ENCODE measurements at places on chromosomes 5 and 9. TPM values are rescaled to one million over a fixed set of nuclear protein-coding genes. Genes with fewer than 3 reads are reported as not detected.

ADAMTSL1 gene
- 1.5 TPM for total RNA-seq

FXN gene
- total RNA-seq: 7.8 TPM

IFNB1 gene
- total RNA-seq: not detected

DNA sequence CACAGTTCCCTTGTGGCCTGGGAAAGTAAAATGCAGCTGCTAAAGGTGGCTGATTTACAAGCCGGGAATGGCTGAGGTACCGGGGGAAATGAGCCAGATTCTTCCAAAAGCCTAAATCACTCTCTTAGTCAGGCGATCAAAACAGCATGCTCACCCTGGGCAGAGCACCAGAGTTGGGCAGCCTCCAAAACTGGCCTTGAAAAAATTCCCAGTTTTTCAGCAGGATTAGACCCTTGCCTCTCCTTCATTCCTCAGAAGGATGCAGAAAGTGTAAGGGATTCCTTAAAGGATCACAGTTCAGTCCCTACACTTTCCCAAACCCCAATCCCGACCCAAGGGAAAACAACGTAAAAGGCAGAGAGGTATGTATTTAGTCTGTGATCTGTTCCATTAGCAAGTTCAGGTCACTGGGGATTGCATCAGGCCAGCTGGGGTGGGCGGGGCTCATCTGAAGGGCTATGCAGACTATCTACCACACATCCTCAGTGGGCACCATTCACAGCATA lies 16.9 kb downstream of the TMEM174 start:
- ATAC-seq: no peak

DNA sequence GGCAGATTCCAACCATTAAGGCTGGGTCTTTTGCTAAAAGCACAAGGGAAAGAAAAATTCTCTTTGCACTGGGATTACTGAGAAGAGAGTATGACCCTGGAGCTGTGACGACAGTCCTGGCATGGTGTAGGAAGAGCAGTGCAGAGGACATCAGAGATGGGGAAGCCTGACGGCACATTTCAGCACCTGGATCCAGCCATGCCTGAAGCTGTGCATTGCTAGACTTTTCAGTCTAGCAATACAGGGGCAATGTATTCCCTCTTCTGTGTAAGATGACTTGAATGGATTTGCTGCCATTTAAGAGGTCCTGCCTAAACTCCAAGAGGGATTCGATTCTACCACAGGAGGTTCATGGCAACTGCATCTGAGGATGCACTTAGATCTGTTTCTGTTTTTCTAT lies 12.3 kb upstream of the MRNIP start:
- no peak for ATAC-seq

DNA sequence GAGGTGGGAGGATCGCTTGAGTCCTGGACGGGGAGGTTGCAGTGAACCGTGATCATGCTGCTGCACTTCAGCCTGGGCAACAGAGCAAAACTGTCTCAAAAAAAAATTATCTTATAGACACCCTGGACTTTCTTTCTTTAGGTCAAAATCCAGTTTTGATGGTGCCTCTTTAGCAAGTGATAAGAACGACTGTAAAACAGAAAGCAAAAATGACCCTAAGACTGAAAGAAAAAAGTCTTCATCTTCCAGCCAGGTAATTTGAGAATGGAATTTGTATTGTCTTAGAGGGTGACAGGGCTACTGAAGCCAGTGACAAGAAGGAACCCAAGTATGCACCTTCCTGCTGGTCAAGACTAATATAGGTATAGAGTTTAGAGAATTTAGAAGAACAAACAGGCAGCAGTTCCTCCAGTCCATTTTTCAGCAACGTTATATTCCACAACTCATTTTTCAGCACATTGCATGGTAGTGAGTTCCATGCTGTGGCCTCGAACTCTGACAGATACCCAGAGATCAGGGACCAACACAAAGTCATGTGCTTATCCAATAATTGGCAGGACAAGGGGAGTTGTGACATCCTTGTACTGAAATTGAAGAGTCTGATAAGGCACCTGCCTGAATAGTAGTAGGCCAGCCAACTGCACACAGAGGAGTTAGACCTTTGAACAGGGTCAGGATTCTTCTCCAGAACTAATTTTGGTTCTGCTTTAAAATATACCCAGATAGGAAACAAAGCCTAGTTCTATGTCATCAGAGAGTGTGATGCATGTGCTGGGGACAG lies 46.5 kb downstream of the GRAMD2B start:
- ATAC-seq: no peak

GRCh38 chr5:1912951-1913565 lies 30.3 kb upstream of the IRX4 start:
- ATAC-seq: no peak

GRCh38 chr5:139884144-139884543 lies 88.5 kb downstream of the PSD2 start:
- ATAC-seq: peak; percentile 16

Data from esophagus mucosa (tissue), 1 donor.